ENCODE measurements at places on chromosomes 12 and 14. TPM values are rescaled to one million over a fixed set of nuclear protein-coding genes. Genes with fewer than 3 reads are reported as not detected.

Gene OTOGL
- total RNA-seq: 1.5 TPM

Gene CCDC196
- total RNA-seq: not detected

Gene TAPBPL
- 8.2 TPM for total RNA-seq

Gene PTGER2
- not detected for total RNA-seq

Gene INF2
- 80.2 TPM for total RNA-seq

Gene AVPR1A
- not detected for total RNA-seq

Gene ADCY4
- 55.1 TPM for total RNA-seq

Gene PKP2
- 3.4 TPM for total RNA-seq

Gene CYP46A1
- not detected for total RNA-seq

Gene RHOJ
- 209 TPM for total RNA-seq

Gene HOXC12
- total RNA-seq: not detected

Gene SRRM4
- not detected for total RNA-seq

Gene CDCA3
- total RNA-seq: 8.2 TPM

Gene NEDD8
- total RNA-seq: 131 TPM

Gene IQSEC3
- not detected for total RNA-seq

Gene GPRC5D
- total RNA-seq: not detected

Gene HOXC4
- total RNA-seq: not detected

Gene CCER1
- not detected for total RNA-seq

Gene SLC39A2
- not detected for total RNA-seq

Gene GPR162
- 3.4 TPM for total RNA-seq

Gene FGFR1OP2
- total RNA-seq: 57.5 TPM
